H54 (cell line): ENCODE measurements at places on chromosomes 13 and 19.

GRCh38 chr19:18610556-18611326, 1.9 kb upstream of the TMEM59L start:
- no peak for DNase-seq

DNA sequence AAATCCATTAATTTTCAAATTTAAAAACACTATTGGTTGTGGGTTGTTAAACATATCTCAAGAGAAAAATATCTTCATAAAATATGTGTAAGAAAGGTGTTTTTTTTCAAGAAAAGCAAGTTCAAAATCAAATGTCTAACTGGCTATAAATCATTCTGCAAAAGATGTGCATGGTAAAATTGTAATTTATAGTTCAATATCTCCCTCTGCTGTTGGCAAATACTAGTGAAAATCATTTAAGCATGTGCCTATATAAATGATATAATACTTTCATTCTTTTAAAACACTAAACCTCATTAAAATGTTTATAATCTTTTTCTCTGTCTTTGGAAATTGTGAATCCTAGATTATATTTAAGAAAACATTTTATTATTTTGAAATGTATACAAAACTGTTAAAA, 17.2 kb upstream of the SLITRK6 start:
- no peak for DNase-seq

GRCh38 chr13:41588899-41589298, 131.5 kb downstream of the RGCC start:
- DNase-seq, result peak; percentile 30

GRCh38 chr19:19385896-19386869, 19.3 kb upstream of the GATAD2A start:
- peak; percentile 47 for DNase-seq

DNA sequence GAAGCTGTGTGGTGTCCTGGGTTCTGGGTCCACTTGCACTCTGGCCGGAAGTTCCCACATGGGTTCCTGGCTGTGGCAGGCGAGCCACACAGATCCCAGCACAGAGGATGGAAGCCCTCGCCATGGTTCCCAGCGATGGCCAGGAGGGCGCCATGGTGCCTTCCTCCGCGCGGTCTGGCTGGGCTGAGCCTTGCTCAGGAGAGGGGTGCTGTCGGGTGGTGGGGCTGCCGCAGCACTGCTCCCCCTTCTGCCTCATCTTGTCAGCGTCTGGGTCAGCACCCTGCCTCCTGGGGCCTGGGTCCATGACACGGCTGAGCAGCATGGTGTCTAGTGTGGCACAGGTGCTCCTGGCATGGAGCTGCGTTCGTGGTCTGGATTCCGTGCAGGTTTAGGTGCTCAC, 33.5 kb downstream of the DOT1L start:
- no peak for DNase-seq

DNA sequence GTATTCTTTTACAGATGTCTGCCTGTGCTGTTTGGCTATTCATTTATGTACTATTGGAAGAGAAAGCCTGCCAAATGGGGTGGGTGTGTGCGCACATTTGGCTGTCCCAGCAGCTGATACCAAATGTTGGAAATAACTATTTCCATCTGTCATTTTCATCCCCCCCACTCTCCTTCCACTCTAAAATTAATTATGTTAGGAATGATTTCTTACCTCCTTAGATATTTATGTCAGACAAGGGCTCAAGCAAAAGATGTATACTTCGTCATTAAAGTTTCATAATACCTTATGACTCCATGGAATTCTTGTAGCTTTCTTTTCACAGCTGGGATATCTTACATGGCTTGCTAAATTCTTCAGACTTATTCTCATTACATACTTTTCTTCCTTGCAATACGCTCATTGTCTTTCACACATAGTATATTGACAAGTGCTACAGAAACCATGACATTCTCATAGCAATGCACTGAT, 18.6 kb downstream of the ITM2B start:
- DNase-seq, result no peak

DNA sequence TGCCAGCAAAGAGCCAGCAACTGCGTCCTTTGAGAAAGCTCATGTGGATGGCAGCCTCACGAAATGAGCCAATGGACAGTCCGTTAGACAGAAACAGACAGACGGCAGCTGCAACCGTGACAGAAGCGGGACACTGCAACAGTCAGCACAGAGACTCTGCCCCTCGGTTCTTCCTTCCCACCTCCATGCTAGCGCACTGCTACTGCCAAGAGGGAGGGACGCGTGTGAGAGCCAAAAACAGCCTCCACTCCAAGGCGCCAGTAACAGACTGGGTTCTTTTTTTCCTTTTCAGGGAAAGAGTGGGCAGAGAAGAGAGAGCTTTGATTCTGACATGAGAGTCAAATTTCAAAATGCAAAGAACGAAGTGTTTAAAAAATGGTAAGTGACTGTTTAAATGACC, 77.5 kb downstream of the SERP2 start:
- DNase-seq, result no peak

DNA sequence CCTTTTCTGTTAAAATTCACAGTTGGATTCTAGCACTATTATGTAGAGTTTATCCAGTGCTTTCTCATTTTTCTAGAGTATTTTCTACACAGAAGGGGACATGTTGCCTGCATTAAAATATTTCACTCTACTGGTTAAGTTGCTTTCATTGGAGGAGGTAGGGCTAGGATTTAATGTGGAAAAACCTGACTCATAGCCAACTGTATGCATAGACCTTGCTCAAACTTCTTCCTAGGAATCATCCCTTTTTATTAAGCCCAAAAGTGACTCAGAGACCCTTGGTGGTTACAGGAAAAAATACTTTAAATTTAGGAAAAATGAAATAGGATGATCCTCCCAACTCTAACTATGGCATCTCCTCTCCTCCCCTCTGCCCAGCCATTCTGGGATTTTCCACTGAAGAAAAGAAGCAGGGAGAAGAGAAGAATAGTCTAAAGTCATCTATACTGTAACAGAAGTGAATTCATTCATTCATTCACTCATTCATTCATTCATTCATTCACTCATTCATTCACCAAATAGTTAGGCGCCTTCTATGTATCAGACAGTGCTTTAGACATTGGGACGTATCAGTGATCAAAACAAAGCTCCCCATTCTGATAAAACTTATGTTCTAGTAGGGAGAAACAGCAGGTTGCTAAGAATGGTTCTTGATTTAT, 109.0 kb upstream of the HTR2A start:
- DNase-seq, result no peak

GRCh38 chr13:79522583-79522982, 41.6 kb downstream of the NDFIP2 start:
- no peak for DNase-seq

- no peak for DNase-seq
Observed at GRCh38 chr13:22653866-22654265, 526.9 kb upstream of the SGCG start.

- DNase-seq, result no peak
Observed at GRCh38 chr13:93466502-93467036, 240.0 kb downstream of the GPC6 start.

DNA sequence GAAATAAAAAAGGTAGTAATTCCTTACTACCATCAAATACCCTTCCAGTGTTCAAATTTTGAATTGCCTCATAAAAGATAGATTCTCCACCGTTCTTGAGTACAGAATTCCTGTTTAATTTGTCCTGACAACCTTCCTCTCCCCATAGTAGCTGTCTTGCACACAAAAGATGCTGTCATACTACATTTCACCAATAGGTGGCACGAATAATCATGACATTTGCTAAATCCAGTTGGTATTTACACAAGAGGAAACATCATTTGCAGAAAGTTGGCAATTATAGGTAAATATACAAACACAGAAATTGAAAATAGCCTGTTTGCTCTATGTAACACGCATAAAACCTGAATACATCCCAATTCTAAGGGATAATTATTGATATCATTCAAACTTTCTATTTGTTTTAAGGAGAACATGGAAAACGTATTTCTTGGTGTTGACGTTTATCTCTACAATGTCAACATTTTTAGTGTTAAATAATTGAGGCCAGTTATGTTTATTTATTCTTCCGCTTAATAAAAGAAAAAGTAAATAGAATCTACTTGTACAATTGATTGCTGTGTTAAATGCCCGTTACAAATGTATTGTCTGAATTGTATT, 58.3 kb upstream of the CLDN10 start:
- DNase-seq, result peak; percentile 38

DNA sequence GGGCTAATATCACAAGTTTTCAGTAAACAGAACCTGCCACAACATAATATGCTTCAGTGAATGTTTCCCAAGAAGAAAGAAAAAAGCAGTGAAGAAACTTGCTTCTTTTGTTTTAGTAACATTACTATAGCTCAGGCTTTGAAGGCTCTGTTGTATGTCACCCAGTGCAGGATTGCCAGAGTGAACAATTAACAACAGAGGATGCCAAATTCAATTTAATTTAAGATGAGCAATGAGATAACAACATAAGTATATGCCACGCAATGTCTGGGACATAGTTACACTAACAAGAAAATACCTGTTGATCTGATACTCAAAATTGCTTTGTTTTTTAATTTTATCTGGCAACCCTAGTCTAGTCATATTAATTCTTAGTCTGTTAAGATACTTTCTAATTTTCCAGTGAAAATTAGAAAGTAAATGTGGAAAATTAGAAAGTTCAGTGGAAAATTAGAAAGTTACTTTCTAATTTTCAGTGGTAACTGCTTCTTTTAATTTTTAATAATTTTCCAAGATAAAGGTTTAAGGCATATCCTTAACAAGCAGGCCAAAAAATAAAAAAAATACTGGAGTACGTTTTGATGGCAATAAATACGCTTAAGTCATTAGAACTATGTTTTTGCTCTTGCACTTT, 336.3 kb downstream of the SLITRK6 start:
- no peak for DNase-seq

- peak; percentile 83 for DNase-seq
Observed at GRCh38 chr19:18364826-18365528, 21.0 kb upstream of the GDF15 start.

- no peak for DNase-seq
Observed at GRCh38 chr19:41311072-41311471, 1.1 kb downstream of the CCDC97 start.

DNA sequence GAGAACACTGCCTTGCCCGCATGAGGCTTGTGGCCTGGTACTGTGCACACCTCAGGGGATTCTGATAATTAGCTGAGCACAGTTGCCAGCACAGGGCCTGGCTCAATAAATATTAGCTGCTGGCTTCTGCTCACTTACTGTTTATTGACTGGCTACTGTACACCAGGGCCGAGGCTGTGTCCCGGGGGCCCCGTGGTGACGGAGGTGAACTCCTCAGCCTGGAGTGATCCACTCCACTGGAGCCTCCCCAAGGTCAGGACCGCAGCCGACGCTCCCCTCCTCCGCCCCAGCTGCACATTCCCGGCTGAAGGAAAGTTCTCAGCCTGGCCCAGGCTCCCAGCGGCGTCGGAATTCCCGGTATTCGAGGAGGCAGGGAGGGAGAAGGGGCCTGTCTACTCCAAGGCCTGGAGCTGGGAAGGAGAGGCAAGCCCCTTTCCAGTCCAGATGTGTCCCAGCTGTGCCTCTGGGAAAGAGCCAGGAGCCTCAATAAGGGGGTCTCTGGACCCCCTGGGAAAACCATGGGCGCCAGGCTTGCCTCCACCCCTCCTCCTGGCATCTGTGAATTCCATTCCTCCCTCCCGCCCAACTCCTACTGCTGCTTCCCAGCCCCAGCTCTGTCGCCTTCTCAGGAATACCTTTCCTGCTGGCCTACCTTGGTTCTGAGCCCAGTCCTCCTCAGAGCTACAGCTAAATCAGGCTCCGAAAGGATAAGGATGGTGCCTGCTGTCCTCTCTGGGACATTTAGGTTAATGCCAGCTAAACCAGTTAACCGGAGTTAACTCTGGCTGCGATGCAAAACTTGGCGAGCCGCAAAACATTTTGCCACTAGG, 7.3 kb downstream of the RPS16 start:
- DNase-seq, result peak; percentile 79

- peak; percentile 62 for DNase-seq
Observed at GRCh38 chr13:109989155-109989554, 202.8 kb upstream of the IRS2 start.

DNA sequence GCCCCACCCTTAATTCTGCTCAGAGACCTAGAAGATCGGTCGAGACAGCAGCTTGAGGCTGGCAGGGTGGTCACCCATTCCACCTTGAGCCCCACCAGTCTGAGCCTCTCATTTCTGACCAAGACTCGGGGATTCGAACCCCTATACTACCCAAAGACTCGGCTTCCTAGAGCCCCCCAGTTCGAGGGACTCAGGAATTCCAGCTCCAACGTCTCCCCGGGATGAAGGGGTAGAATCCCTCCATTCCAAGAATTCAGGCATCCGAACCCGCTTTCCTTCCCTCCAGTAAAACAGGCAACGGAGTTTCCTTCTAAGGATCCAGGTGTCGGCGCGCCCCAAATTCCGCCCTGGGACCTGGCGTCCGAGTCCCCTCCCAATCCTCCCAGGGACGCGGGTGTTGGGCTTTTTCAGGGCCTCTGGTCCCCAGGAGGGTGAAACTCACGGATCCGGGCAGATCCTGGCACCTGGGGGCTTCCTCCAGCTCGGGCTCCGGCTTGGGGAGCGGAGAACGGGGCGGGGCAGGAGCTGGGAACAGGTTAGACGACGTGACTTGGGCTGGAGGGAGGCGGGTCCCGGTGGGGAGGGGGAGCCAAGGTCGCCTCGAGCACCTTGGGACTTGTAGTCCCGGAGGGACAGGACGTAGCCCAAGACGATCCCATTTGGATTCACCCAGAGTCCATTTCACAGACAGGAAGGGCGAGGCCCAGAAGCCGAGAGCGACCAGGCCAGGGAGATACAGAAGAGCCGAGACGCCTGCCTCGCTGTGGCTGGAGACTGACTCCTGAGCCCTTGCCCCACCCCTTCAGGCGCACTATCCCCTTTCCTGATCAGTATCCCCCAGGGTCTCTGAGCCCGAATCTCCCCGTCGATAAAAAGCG, at the start of gene PPP1R13L:
Gene PPP1R13L, minus strand, starts transcription at position 513 of the 878 bp plus-strand sequence. CDS start 6,751 bp downstream, outside the sequence.
- DNase-seq, result peak; percentile 79

DNA sequence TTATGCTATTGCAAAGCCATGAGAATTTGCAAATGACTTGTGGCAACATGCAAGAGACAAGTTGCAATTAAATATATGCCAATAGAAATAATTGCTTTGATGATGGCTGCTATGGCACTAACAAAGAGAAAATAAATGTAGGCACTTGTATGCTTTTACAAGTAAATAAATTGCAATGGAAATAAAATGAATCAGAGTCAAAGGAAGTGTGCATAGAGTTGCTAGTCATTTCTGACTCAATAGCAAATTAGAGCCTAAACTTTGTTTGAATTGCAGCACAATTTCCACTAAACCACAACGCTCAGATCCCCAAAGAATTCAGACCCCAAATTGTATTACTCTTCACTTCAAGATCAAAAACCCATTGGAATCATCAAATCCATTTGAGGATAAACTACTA, 792.1 kb upstream of the ARGLU1 start:
- DNase-seq, result no peak

GRCh38 chr13:77434289-77434688, 101.2 kb upstream of the SCEL start:
- DNase-seq, result no peak

GRCh38 chr13:99725644-99726043, 224.4 kb downstream of the TM9SF2 start:
- DNase-seq, result no peak

- no peak for DNase-seq
Observed at GRCh38 chr13:81148822-81149221, 807.9 kb upstream of the SPRY2 start.

DNA sequence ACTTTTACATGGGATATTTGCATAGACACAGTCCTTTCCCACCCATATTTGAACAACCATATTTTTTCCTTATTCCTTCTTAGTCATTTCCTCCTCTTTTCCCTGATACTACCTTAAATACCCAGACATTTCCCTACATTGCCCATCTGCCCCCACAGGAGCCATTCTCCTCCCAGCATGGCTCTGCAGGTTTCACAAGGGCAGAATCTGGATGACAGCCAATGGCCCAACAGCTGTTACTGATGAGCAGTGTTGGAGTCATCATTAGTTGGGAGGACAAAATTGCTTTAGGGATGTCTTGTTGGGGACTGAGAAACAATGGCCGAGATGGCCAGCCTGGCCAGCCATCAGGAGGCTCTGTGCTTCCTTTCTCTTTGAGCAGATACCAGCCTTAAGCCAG, 209.5 kb downstream of the KLF5 start:
- peak; percentile 15 for DNase-seq
